ENCODE measurements at places on chromosomes 7 and 10.

GRCh38 chr10:42958142-42958868 is 118.6 kb upstream of the RET start:
- DNase-seq = no peak

DNA sequence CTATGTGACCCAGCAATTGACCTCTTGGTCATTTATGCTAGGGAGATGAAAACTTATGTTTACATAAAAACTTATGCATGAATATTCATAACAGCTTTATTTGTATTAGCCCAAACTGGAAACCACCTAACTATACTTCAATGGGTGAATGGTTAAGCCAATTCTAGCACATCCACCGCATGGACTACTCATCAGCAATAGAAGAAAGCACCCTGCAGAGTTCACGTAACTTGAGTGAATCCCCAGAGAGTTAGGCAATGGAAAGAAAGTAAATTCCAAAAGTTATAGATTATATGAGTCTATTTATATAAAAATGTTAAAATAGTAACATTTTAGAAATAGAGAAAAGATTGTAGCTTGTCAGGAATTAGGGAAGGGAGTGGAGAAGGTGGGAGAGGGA is 60.2 kb upstream of the NRG3 start:
- DNase-seq = no peak

DNA sequence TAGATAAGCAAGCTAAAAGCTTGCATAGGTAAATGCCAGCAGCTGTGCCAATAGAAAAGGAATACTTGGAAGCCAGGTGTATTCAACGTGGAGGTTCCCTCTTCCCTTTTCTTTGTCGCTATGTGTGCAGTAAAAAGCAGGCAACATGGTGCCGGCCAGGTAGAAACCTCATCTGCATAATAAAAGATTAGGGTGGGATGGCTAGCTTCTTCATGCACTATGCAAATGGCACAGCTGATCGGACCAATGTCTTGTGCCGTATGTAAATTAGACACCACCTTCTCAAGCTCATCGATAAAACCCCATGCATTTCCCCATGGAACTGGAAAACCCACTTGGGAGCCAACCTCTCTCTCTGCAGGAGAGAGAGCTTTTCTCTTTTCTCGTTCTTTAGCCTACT is 150.9 kb upstream of the FOXK1 start:
- no peak for DNase-seq

DNA sequence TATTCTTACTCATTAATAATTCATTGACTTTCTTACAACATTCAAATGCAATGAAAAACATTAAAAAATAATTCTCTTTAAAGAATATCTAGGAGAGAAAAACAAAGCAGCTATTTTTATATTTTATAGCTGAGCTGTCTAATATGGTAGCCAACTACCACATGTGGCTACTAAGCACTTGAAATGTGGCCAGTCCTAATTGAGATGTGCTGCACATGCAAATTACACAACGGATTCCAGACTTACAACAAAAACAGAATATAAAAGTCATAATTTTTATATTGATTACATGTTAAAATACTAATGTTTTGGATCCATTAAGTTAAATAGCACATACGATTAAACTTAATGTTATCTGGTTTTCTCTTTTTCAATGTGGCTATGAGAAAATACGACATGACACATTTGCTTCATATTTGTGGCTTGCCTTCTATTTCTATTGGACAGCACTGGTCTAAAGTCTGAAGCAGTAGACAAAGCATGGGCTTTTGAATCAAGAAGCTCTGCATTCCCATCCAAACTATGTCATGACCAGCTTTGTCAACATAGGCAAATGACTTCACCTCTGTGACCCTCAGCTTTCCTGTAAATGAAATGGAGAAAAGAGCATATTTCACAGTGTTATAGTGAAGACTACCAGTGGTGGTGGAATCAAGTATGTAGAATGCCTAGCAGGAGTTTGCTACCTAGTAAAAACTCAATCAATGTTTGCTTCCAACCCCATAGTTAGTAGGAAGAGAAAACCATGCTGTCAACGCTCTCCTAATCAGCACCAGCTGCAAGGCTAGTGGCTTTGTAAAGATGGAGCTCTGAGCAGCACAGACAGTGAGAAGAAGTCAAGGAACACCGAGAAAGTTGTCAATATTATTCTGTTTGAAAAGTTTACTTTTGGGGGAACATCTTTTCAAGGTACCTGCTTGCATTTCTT is 37.1 kb upstream of the GDF10 start:
- no peak for DNase-seq

GRCh38 chr7:130500910-130501309 is 9.0 kb downstream of the MEST start:
- DNase-seq = no peak

DNA sequence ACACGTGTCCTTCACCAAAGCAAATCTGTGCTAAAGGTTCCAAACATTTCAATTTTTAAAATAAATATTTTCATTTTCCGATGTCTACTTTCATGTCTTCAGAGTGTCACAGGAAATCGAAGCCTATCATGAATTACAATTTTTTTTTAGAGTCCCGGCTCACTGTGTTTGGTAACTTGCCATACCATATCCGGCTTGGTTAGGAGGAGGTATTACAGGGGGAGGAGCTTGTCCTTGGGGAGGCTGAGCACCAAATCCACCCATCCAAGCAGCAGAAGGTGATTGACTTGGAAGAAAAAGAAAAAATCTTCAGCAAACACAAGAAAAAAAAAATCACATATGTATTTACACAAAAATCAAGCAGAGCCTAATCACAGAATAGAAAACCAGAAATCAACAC is 21.3 kb downstream of the TIAL1 start:
- DNase-seq = no peak

GRCh38 chr7:137919987-137920386 is 73.2 kb upstream of the DGKI start:
- DNase-seq = no peak

DNA sequence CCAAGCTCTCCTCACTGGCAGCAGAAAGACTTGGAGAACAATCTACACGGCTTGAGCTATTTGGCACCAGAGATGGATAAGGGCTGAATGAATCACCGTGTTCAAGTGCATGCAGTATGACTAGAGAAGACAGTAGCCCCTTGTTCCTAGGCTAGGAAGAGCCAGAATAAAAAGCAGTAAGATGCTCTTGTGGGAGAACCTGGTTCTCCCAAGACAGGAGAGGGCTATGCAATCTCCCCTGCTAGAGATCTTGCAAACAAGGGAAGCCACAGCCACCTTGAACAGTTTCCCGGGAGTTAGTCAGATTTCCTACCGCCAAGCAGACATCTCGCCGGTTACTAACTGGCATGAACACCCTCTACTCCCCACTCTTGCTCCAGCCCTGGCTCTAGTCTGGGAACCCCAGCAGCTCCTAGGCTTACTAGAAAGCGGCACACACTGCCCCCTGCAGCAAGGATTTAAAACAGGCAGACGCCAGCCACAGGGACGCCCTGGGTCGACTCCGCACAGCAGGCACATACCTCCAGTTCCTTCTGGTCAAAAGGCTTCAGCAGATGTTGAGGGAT is 107.3 kb downstream of the SMURF1 start:
- no peak for DNase-seq

DNA sequence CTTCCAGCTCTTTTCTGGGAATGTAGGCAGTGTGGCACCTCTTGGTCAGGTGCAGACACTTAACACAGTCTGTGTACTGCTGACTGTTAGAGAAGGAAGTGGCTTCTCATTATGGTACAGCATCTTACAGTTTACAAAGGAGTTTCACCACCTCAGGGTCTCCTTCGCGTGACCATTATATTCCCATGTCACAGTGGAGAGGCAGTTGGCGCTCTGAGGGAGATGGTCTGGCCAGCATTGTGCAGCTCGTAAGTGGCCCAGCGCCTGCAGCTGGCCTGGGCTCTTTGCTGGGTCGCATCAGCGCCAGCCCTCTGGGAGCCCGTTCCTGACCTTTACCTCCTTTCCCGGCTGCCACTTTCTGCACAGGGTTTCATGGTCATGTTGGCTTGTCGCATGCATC is 15.4 kb downstream of the TSPAN15 start:
- no peak for DNase-seq

DNA sequence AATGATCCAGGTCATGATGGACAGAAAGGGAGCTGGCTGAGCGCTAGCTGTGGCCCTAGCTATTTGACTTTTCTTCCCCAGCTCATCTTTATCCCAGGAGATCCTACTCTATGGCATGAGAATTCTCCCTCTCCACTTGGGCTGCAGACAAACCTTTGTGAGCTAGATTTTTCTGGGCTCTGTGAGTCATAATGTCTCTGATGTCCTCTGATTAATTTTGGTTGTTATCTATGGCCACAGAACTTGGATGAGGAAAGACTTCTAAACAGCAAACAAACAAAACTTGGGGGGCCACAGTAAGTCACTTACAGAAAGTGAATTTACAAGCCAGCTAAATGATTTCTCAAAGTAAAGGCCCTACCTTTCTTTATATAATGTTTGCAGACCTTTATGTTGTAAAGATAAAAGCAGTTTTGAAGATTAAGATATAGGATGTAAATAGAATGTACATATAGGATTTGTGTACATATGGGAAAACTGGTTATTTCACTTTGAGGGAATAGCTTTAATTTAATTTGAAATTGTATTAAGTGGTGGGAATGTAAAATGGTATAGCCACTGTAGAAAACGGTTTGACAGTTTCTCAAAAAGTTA is 10.4 kb downstream of the ABLIM1 start:
- DNase-seq = no peak

DNA sequence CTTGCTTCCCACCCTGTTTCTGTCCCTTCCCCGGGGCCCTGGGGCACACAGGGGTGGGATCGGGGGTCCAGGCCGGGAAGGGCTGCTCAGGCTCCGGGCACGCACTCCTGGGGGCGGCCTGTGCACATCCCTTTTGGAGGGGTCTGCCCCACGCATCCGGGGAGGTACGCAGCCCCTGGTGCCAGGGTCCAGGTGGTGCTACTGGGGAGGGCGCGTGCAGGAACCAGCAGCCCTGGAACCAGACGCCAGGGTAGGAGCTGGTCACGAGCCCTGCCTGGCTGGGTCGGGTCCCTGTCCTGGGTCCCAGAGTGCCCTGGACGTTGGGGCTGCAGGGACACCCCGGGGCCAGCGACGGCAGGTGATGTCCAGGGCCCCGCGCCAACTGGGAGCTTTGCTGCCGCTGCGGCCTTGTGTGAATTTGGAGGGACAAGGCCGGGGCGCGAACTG is 53.4 kb downstream of the GLRX3 start:
- no peak for DNase-seq

GRCh38 chr7:107312418-107312817 is 143.6 kb downstream of the HBP1 start:
- no peak for DNase-seq

Measured in cortex of kidney (tissue), 1 donor.